NCI-H774 (cell line): ENCODE measurements at places on chromosomes 2 and 18.

DNA sequence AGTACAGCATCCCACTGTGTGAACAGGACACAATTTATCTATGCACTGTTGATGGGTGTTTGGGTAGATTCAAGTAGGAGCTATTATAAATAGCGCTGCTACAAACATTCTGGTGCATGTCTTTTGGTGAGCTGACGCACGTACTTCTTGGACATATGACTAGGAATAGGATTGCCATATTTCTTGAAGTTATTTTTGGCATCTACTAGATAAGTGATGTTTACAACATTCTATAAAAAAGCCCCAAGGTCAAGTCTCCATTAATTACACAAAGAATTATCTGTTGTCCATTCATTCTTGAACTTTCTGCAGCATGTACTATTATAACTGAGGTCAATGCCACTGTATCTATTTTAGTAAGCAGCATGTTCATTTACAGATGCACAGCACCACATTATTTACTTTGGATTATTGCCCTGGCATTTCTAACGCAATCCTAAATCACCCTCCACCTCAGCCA lies 225.5 kb upstream of the TMEM200C start:
- DNase-seq: no peak

GRCh38 chr2:127277028-127277427 lies 16.9 kb downstream of the ERCC3 start:
- DNase-seq: no peak

DNA sequence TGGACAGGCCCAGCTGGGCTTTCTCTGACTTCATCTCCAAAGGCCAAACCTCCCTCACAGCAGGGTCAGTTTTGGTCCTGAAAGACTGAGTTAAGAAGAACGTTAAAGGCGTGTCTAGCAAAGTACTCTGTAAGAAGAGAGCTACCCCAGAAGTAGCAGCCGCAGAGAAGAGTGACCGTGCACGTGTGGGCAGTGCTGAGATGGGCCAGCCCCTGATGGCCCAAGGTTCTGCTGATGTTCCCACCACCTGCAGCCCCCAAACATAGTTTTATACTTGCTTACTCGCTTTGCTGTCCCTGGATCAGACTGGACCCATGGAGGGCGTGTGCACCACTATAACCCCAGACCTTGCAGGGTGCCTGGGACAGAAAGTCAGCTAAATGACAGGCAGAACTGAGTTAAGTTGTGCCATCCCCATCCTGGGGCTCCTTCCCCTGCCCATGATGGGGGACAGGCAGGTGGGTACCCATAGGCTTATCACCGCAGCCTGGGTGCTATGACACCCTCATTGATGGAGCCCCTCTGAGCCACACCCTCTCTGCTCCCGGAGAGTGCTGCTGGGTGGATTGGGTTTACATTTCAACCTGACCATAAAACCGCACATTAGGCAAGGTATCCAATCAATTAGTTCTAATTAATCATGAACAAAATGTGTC lies 367.3 kb upstream of the HS6ST1 start:
- DNase-seq: no peak

DNA sequence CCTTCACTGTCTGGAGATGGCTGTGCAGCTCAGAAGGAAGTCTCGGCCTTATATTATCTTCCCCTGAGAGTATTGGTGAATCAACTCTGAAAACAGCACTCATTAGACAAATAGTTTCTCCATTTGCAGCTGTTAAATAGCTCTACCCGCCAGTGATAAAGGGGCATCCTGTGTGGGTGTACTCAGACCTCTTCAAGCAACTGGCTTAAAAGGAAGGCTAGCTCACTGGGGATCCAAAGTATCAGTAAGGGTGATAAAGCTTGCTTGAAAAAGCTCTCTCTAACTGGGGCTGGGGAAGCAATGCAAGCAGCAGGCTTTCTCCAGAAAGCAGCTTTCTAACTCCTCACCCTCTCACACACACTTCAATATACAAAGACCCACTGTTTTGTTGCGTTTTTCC lies 64.9 kb upstream of the PSMD14 start:
- no peak for DNase-seq

GRCh38 chr18:37270038-37270665 lies 295.4 kb downstream of the CELF4 start:
- no peak for DNase-seq

DNA sequence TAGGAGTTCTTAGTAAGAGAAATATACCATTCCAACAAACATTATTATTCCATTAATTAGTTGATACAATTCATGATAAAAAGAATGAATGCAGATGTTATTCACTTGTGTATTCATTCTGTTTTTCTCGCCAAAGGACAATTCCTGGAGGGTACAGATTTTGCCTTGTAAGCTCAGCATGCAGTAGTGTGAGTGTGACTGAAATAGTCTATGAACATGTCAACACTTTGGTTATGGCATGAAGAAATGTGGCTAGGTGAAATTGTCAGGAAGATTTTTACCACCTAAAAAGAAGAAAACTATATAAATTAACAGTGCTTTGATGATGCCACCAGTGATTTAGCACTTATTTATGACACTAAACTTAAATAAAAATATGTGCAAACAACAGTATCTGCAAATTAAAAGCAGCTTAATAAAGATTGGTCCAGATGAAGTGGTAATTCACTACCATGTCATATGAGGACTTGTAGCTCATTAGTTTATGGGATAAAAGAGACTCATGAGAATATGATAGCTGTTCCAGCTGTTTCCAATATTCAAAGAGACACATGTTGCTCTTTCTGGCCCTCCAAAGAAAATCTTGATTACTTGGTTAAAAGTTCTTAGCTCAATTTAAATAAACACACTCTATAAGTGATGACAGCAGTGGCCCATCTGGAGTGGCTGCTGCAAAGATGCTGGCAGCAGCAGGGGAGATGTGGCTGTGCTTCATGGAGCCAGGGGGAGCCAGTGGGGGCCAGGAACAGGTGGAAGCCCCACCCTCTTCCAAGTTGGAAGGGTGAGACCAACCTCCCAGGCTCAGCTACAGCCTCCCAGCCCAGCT lies 165.0 kb downstream of the CDH19 start:
- DNase-seq: no peak

DNA sequence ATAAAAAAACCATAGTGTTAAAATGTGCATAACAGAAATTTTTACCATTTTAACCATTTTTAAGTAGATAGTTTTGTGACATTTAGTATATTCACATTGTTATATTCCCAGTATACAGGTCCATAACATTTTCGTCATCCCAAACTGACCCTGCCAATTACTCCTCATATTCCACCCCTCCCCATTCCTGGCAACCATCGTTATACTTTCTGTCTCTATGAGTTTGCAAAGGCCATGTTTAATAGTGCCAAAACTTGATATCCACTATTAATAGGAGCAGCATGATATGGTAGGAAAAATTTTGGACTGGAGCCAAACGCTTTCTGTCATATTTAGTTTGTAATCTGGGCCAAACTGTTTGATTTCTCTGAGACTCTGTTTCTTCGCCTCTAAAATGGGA lies 30.9 kb downstream of the PLCL1 start:
- DNase-seq: no peak

DNA sequence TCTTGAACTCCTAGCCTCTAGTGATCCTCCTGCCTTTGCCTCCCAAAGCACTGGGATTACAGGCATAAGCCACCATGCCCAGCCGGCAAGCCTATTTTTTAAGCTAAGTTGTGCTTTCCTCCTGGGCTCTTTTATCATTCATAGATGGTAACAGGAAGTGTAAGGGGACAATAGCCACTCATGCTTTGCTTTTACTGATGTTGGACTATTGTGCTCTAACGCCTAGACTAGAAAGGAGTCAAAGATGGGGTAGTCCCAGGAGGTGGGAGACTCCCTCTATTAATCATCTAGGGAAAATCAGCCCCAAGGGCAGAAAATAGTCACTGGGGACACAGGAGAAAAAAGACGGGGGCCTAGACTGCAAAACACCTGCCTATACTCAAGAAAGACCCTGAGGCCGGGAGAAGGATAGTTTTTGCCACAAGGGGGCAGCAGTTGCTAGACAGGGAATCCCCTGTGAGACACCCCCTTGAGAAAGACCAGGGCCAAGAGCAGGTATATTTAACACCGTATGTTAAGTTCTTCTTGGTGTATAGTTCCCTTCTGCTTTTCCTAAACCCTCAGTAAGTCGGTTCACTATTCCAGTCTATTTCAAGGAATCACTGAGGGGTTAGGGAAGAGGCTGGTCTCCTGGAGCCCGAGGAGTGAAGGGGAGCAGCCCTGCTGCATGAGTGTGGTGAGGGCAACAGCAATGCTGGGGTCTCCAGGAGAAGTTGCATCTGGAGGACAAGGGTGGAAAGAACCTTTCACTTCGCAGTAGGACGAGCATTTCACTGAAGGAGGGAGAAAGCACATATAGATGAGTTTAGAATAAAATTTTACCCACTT lies 2.1 kb upstream of the CXCR1 start:
- DNase-seq: no peak
